NCI-H446 treated with DMSO at 0.1 percent for 48 hours (cell line): ENCODE measurements at places on chromosomes 6 and 20.

- no peak for DNase-seq
Measured at GRCh38 chr6:89002523-89002922, 39.1 kb upstream of the RNGTT start.

- no peak for DNase-seq
Measured at GRCh38 chr20:64038224-64038564, 2.2 kb downstream of the C20orf204 start.

- no peak for DNase-seq
Measured at GRCh38 chr6:41318261-41318653, 17.2 kb upstream of the NCR2 start.

- no peak for DNase-seq
Measured at GRCh38 chr6:6405997-6406714, 85.7 kb upstream of the F13A1 start.

DNA sequence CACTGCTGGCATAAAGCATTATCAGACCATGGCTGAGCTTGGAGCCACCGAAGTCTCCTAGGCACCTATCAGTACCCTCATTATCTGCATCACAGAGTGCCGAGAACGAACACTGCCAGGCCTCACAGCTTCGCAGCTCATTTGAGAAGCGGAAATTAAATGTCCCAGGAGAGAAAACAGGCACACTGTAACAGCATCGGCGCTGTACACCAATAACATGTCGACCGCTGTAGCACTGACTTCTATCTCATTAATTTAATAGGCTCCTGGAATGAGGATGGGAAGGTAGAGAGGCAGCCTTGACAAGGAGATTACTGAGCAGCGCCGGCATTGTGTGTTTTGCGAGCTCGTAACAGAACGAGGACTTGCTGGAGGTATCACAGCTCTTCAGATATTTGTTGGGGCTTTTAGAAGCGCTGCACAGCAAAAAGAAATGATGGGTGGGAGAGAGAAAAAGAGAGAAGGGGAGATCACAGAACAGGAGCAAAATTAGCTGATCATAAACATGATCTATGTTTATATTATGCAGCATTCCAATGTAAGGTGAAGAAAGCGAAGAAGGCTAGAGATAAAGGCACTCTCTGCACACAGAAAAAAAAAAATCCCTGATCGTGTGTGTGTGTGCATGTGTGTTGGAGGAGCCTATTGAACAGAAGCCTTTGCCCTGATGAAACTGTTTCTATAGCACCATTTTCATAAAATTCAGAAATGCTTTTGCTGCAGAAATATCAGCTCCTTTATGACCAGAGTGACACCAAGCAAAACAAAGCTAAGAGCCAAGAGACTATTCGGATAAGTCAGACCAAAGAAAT, 29.2 kb downstream of the ID4 start:
- DNase-seq: no peak

DNA sequence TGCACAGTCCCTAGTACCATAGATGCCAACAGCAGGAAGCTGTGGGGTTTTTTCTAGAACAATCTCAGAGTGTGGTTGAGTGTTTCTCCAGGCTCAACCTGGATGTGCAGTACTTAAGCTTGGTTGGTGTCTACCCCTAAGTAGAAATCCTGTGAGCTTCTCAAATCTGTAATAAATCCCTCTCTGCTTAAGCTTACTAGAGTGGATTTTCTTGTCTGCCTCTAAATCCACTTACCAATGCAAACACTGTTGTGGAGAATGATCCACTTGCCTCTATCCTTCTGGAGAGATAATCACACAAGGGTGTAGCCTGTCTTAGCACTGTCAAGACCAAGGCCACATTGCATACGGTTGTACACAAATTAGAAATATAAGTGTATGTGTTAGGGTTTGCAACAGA, 43.3 kb upstream of the CLIC5 start:
- DNase-seq: peak; percentile 46

GRCh38 chr6:142833054-142833453, 111.9 kb downstream of the HIVEP2 start:
- no peak for DNase-seq

GRCh38 chr20:36460648-36461599, 80.4 kb upstream of the MYL9 start:
- peak; percentile 71 for DNase-seq

- no peak for DNase-seq
Measured at GRCh38 chr6:5135788-5136376, 50.7 kb downstream of the PPP1R3G start.

DNA sequence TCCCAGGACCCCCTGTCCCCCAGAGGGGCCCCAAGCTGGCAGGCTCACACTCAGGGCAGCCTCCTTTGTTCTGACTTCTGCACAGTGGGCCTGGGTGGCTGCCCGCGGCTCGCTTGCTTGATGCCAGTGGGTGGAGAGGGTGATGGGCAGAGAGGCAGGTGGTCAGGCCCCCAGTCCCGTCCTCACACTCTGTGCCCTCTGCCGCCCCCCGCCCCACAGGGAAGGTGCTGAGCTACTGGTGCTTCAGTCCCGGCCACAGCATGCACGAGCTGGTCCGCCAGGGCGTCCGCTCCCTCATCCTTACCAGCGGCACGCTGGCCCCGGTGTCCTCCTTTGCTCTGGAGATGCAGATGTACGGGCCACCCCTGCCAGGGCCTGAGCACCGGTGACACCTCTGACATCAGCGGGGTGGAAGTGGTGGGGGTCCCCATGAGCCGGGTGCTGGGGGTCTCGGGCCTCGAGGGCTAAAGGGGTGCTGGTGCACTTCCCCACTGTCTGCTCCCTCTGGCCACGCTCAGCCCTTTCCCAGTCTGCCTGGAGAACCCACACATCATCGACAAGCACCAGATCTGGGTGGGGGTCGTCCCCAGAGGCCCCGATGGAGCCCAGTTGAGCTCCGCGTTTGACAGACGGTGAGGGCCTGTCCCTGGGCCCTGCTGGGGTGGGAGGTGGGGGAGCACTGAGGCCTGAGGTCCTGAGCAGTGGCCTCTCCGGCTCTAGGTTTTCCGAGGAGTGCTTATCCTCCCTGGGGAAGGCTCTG, 8.9 kb upstream of the TNFRSF6B start:
- DNase-seq: no peak

- no peak for DNase-seq
Measured at GRCh38 chr6:39791311-39791710, 865 bp upstream of the DAAM2 start.

- DNase-seq: peak; percentile 81
Measured at GRCh38 chr6:2165286-2165685, 80.1 kb downstream of the GMDS start.

DNA sequence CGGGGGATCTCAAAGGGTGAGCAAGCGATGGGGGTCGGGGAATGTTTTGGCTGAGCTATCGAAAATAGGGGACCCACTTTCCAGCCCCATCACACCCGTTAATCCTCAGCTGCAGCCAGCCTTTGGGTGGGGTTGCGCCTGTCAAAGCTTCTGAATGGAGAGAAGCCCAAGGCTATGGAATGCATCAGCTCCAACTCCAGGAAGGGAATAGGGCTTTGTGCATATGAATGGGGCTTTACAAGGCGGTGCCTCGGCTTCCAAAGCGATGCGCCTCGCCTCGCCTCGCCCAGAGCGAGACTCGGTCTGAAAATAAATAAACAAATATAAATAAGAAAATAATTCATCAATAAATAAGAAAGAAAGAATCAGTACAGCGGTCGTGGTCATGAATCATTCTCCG, 751.4 kb upstream of the DEFB115 start:
- DNase-seq: no peak

DNA sequence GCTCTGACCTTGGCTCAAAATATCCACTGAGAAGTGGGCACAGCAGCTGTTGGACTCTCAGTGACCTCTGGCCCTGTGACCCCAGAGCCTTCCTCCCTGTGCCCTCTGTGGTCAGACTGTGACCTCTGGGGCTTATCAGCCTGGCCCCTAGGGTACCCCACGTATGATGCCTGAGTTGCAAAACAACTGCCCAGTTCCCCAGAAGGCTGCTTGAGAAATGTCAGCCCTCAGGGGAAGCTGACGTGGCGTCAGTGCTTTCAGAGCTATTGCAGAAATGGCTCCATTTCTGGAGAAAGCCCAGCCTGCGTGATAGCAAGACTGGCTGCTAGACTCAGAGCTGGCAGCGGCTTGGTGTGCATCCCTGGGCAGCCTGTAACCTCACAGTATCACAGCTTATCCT, 31.5 kb upstream of the TGM2 start:
- no peak for DNase-seq
